ENCODE measurements at places on chromosomes 1 and 21.
A peak's percentile ranks its signal among the peaks of the same experiment; 100 is the strongest.

DNA sequence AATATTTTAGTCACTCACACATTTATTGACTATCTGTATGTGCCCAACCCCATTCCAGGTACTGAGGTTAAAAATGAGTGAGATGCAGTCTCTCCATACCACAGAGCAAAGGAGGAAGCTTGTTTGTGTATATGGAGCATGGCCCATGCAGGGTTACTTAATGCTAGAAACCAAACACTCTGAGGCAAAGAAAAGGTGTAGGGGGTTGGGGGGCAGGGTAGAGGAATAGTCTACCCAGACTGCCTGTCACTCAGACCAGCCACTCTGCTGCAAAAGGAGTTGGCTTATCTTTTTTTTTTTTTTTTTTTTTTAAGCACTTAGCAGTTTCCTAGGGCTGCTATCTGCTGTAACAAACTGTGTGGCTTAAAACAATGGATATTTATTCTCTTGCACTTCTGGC is 19.8 kb downstream of the PGM1 start:
- H3K4me1 ChIP-seq, result peaks cover 38% of the 10 kb centered on the region
- H3K27me3 ChIP-seq, result no peaks in the 10 kb centered on the region
- no peak overlapping the region for H3K27ac ChIP-seq
- no peak for DNase-seq

DNA sequence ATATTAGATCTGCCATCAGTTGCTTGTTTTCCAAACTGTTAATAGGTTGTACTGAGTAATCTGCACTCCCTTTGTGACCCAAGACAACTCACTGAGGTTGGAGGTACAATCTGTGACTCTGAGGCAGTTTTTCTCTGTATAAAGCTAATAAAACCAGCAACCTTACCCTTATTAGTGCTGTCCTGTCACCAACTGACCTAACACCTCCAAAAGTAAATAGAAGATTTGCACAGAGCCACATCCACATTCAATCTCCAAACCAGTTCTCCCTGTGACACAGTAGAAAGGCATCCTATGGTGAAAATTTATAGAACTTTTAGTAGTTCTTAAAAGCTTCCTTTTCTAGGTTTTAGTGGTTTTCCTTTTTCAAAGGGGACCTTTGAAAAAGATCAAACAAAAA is 140.4 kb upstream of the ADGRL2 start:
- H3K27me3 ChIP-seq, result no peaks in the 10 kb centered on the region
- H3K4me1 ChIP-seq, result no peaks in the 10 kb centered on the region
- H3K27ac ChIP-seq, result no peak overlapping the region

GRCh38 chr1:180912211-180912800 is 391 bp upstream of the KIAA1614 start:
- peak overlapping the region; percentile 3 for H3K4me3 ChIP-seq
- peak overlapping the region; percentile 52 for H3K27ac ChIP-seq
- H3K27me3 ChIP-seq, result peaks cover 12% of the 10 kb centered on the region
- H3K36me3 ChIP-seq, result no peaks in the 10 kb centered on the region

- peak overlapping the region; percentile 50 for H3K27ac ChIP-seq
- no peaks in the 10 kb centered on the region for H3K36me3 ChIP-seq
- no peak for DNase-seq
- H3K27me3 ChIP-seq, result no peaks in the 10 kb centered on the region
- H3K4me1 ChIP-seq, result peaks cover 20% of the 10 kb centered on the region
These were observed 8.8 kb downstream of the OBSCN start for GRCh38 chr1:228216371-228217320.

GRCh38 chr1:67890857-67891256 is 57.6 kb upstream of the GNG12 start:
- no peaks in the 10 kb centered on the region for H3K27me3 ChIP-seq
- DNase-seq, result no peak

DNA sequence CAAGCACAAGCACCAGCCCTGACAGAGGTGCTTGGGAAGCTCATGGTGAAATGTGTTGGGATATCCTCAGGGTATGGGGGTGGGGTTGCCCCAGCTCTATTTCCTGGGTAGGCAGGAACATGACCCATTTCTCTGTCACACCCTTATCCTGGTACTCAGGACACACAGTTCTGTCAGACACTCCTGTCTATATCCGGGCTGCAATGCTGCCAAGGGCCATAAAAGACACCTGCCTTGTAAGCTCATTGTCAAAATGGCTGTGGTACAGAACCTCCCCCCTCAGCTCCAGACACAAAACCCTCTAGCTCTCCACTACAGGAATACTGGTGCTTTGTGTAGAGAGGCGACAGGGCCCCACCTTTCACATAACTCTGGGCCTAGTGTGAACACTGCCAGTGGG is 636.7 kb downstream of the PLA2G4A start:
- H3K36me3 ChIP-seq, result no peaks in the 10 kb centered on the region
- H3K4me1 ChIP-seq, result no peaks in the 10 kb centered on the region
- H3K27ac ChIP-seq, result no peak overlapping the region
- no peak for DNase-seq

DNA sequence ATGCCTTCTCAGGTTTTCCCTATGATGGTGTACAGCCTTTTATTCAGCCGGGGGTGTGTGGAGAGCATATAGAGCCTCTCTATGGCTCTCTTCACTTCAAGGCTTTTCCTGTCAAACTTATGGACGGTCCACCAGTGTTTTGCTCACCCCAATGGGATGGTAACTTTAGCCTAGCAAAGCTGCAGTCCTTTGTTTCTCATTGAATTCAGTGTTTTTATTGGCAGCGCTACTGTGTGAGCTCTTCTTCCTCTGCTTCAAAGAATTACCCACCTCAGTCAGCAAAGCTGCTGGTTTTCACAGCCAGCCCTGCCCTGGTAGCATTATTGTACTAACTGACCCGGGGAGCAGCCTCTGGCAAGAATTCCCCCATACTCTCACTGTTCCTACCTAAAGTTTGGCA is 145.3 kb upstream of the RRP15 start:
- no peaks in the 10 kb centered on the region for H3K36me3 ChIP-seq
- no peak overlapping the region for H3K4me3 ChIP-seq
- no peaks in the 10 kb centered on the region for H3K27me3 ChIP-seq
- H3K27ac ChIP-seq, result no peak overlapping the region
- no peak for DNase-seq
- H3K4me1 ChIP-seq, result no peaks in the 10 kb centered on the region

GRCh38 chr1:11645670-11646265 is 8.5 kb downstream of the FBXO2 start:
- H3K4me3 ChIP-seq, result no peak overlapping the region
- H3K4me1 ChIP-seq, result peaks cover 27% of the 10 kb centered on the region
- no peaks in the 10 kb centered on the region for H3K36me3 ChIP-seq
- no peaks in the 10 kb centered on the region for H3K27me3 ChIP-seq

GRCh38 chr21:32955311-32956060 is 70.2 kb upstream of the OLIG2 start:
- DNase-seq, result no peak
- H3K27me3 ChIP-seq, result peaks cover 12% of the 10 kb centered on the region
- H3K36me3 ChIP-seq, result no peaks in the 10 kb centered on the region
- H3K4me1 ChIP-seq, result no peaks in the 10 kb centered on the region

DNA sequence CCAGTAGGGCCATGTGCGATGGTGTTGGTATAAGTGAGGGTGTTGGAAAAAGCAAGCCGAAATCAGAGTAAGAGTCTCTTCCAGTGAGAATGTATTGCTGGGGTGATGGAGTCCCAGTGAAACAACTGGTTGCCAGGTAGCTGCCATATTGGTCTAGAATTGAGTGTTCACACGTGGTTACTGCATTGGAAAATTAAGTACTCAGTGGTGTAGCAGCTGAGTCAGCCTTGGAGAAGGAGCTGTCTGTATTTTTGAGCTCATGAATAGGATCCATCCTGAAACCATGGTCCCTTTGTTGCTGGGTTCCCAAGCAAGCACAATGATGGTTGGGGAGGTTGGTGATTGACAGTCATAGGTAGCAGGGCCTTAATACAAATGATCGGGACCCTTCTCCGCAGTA is 235.3 kb downstream of the DYRK1A start:
- H3K4me3 ChIP-seq, result no peak overlapping the region
- no peaks in the 10 kb centered on the region for H3K27me3 ChIP-seq
- no peaks in the 10 kb centered on the region for H3K4me1 ChIP-seq

- H3K36me3 ChIP-seq, result no peaks in the 10 kb centered on the region
- H3K4me1 ChIP-seq, result peaks cover 12% of the 10 kb centered on the region
- DNase-seq, result no peak
- H3K27me3 ChIP-seq, result no peaks in the 10 kb centered on the region
- no peak overlapping the region for H3K27ac ChIP-seq
These were observed 90.3 kb downstream of the NID1 start for GRCh38 chr1:235974616-235975015.

Data from body of pancreas (tissue), 4 donors.